ENCODE measurements at places on chromosomes 12 and 14.
A peak's percentile ranks its signal among the peaks of the same experiment; 100 is the strongest.

- no peak for DNase-seq
Observed at GRCh38 chr12:23431006-23431405, 518.5 kb downstream of the SOX5 start.

- peak; percentile 35 for DNase-seq
Observed at GRCh38 chr14:71932229-71932981, at the start of gene RGS6. RGS6 (plus strand) TSS chr14:71932429.

- DNase-seq, result no peak
Observed at GRCh38 chr14:68473794-68474193, 319.1 kb downstream of the ZFP36L1 start.

GRCh38 chr12:65937161-65937641 lies 112.9 kb downstream of the HMGA2 start:
- no peak for DNase-seq

DNA sequence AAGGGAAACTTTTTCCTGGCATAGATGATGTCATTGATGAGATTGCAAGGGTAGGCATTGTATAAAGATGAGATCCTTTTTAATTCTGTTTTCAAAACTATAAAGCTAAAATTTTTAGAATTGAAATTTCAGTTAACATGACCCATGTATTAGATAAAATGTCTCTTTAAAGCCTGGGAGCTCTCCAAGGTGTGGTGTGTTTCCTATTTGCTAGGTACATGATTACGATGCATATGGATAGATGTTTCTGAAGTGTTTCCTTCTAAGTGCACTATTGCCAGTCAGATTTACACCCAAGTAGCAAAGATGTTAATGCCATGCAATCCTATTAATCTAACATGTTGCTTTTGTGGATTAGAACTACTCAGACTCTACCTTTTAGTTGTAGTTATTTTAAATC lies 834.7 kb downstream of the DIO2 start:
- no peak for DNase-seq

- DNase-seq, result no peak
Observed at GRCh38 chr14:85221832-85222231, 308.1 kb upstream of the FLRT2 start.

DNA sequence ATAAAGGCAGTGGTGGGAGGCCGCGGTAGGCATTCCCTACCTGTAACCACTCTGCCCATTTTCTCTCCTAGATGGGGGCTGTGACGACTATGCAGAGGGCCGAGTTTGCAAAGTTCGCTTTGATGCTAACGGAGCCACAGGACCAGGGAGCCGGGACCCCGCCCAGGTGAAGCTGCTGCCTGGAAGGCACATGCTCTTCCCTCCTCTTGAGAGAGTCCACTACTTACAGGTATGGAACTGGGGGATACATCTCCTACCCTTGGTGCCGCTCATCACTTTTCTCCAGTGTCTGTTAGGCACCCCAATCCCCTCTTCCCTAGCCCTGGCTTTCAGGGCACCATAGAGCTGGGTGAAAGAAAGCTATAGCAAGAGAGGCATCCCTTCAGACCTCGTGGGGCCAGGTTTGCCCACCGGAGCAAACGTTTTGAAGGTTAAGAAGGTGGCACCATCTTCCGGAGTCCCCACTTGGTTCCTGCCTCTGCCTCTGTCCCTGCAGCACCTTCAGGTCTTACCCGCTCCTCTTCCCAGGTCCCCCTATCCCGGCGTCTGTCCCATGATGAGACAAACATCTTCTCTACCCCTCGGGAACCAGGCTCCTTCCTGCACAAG lies 2.0 kb upstream of the P3H3 start:
- DNase-seq, result no peak

GRCh38 chr14:51547701-51548100 lies 104.0 kb upstream of the FRMD6 start:
- no peak for DNase-seq

DNA sequence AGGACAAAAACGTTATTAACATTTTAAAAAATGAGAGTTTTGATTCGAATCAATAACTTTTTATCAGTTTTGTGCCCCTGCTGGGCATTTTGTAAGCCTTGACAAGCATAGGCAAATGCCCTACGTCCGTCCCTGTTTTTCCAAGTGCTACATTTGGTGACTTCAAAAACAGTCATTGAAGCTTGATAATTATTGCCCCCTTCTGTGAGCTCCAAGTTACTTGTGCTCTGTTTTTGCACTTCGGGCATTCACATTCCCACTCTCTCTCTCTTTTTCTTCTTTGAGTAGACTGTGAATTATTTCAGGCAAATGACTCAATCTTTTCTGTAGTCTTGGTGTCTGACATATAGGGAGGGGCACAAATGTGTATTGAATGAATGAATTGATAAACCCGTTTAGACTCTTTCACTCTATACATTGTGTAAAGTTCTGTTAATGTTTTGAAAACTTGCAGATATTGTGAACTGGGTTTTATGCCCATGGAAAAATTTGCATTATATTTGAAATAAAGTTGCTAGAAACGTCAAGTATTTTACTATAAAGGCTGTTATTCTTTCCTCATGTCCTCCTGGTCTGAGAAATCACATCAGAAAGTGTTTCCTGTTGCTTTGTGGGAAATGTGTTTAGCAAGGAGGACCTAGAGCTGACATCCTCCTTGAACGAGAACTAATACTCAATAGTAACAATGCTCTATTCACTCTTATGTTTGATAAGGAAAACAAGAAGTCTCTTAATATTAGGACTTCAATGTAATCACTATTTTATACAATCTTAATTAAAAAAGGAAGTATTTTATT lies 1.4 kb downstream of the APAF1 start:
- DNase-seq, result no peak

DNA sequence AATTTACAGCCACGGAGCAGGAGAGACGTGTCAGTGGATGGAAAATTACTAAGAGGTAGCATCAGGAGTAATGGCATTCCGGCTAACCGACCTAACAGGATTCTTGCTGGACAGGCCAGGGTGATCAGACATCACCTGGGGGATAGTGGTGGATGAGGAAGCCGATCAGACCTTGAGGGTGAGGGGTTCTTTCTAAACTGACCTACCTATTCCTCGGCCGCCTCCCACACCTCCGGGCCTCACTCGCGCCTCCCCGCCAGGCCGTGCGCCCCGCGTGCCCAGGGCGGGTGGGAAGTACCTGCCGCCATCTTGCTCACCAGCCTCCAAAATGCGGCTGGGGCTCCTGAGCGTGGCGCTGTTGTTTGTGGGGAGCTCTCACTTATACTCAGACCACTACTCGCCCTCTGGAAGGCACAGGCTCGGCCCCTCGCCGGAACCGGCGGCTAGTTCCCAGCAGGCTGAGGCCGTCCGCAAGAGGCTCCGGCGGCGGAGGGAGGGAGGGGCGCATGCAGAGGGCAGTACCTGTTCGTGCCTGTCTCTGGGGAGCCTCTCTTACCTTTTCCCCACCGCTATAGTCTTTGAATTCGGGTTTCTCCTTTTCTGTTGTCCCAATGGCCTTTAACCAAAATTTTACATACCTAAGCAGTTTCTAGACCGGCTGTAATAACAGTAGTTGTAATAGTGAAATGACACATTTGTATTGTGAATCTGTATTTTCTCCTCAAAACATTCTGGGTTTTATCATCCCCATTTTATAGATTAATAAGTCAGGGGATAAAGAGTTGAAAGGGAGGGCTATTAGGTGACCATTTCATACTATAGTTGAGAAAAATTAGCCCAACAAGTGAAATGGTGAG lies at the start of gene TMPRSS12:
Gene TMPRSS12 (plus strand): TSS at position 290 of the 857 bp plus-strand sequence. CDS start 39 bp downstream, at position 329.
- no peak for DNase-seq
